ENCODE measurements at places on chromosomes 11 and 22. TPM values are rescaled to one million over a fixed set of nuclear protein-coding genes. Genes with fewer than 3 reads are reported as not detected.

- H3K4me3 ChIP-seq = no peak overlapping the region
- peaks cover 53% of the 10 kb centered on the region for H3K4me1 ChIP-seq
- peaks cover 4% of the 10 kb centered on the region for H3K36me3 ChIP-seq
- no peak for DNase-seq
- no peaks in the 10 kb centered on the region for H3K27me3 ChIP-seq
Measured at GRCh38 chr22:27115816-27116256, 458.4 kb downstream of the MIAT start.

SLC16A8 gene
- not detected for total RNA-seq

- H3K36me3 ChIP-seq = no peaks in the 10 kb centered on the region
- DNase-seq = no peak
- H3K27me3 ChIP-seq = no peaks in the 10 kb centered on the region
- no peak overlapping the region for H3K4me3 ChIP-seq
- no peaks in the 10 kb centered on the region for H3K4me1 ChIP-seq
Measured at GRCh38 chr11:21965221-21965620, 227.7 kb upstream of the ANO5 start.

- no peaks in the 10 kb centered on the region for H3K27me3 ChIP-seq
- H3K4me1 ChIP-seq = no peaks in the 10 kb centered on the region
- H3K27ac ChIP-seq = no peak overlapping the region
- H3K4me3 ChIP-seq = no peak overlapping the region
- DNase-seq = no peak
- H3K36me3 ChIP-seq = no peaks in the 10 kb centered on the region
Measured at GRCh38 chr11:31141789-31142188, 227.8 kb downstream of the DCDC1 start.

GRCh38 chr11:72002841-72003775, 4.4 kb downstream of the IL18BP start:
- H3K4me3 ChIP-seq = no peak overlapping the region
- no peaks in the 10 kb centered on the region for H3K27me3 ChIP-seq
- no peak for DNase-seq
- H3K27ac ChIP-seq = no peak overlapping the region
- peaks cover 24% of the 10 kb centered on the region for H3K4me1 ChIP-seq

DNA sequence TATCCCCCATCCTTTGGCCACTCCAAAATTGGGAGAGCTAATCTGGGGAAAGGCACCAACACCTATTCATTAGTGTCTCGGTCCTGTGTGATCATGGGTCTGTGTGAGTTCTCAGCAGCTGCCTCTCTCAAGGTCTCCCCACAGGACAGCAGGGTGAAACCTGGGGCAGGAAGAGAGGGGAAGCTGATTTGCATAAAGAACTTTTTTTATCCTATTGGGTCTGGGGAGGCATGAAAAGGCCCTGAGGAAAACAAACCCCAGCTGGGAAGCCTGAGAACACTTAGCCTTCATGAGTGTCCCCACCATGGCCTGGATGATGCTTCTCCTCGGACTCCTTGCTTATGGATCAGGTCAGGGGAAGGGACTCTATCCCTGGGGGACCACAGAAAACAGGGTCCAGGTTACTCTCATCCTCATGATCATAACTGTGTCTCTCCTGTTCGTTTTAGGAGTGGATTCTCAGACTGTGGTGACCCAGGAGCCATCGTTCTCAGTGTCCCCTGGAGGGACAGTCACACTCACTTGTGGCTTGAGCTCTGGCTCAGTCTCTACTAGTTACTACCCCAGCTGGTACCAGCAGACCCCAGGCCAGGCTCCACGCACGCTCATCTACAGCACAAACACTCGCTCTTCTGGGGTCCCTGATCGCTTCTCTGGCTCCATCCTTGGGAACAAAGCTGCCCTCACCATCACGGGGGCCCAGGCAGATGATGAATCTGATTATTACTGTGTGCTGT, 116.0 kb upstream of the TOP3B start:
- no peak overlapping the region for H3K4me3 ChIP-seq
- no peaks in the 10 kb centered on the region for H3K4me1 ChIP-seq
- H3K27me3 ChIP-seq = peaks cover 68% of the 10 kb centered on the region
- no peak overlapping the region for H3K27ac ChIP-seq
- no peaks in the 10 kb centered on the region for H3K36me3 ChIP-seq

GRCh38 chr22:25076336-25076735, 123.3 kb upstream of the CRYBB3 start:
- no peak overlapping the region for H3K4me3 ChIP-seq
- H3K27ac ChIP-seq = no peak overlapping the region
- DNase-seq = no peak
- H3K27me3 ChIP-seq = peaks cover 2% of the 10 kb centered on the region

DNA sequence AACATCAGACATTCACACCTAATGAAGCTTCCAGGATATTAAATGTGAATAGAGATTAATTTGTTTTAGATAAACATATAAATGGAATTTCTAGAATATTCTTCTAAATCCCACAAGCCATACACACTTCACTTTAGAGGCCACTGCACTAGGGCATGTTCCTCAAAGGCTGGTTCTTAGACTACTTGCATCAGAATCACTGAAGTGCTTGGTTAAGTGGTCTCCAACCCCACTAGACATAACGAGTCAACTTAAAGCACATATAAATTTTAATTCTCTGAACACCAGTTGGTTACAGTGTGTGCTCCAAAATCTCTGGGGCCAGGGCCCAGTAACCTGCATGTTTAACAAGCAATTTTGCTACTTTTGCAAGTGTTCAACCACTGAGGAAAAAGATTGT, 7.9 kb upstream of the ALKBH8 start:
- H3K4me3 ChIP-seq = no peak overlapping the region
- no peaks in the 10 kb centered on the region for H3K4me1 ChIP-seq
- H3K27me3 ChIP-seq = peaks cover 45% of the 10 kb centered on the region
- H3K27ac ChIP-seq = no peak overlapping the region
- no peaks in the 10 kb centered on the region for H3K36me3 ChIP-seq

DNA sequence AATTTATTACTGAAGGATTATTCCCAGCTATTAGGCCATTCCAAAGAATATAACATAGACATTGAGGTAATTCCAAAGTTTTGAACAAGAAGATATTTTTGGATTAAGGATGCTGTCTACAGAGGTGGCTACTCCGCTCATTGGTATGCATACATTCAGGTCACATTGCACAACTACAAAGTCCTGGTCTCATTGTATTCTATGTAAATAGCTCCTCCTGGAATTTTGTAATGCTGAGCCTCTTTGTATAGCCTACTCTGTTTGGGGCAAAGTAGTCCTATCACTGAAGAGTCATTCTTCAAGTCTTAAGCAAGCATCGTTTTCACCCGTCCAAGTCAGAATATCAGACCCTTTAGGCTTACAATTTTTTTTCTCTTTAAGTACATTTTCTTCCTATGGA, 142.4 kb downstream of the KIF18A start:
- DNase-seq = no peak
- no peaks in the 10 kb centered on the region for H3K27me3 ChIP-seq
- H3K4me3 ChIP-seq = no peak overlapping the region
- H3K36me3 ChIP-seq = no peaks in the 10 kb centered on the region
- no peak overlapping the region for H3K27ac ChIP-seq
- no peaks in the 10 kb centered on the region for H3K4me1 ChIP-seq

DNA sequence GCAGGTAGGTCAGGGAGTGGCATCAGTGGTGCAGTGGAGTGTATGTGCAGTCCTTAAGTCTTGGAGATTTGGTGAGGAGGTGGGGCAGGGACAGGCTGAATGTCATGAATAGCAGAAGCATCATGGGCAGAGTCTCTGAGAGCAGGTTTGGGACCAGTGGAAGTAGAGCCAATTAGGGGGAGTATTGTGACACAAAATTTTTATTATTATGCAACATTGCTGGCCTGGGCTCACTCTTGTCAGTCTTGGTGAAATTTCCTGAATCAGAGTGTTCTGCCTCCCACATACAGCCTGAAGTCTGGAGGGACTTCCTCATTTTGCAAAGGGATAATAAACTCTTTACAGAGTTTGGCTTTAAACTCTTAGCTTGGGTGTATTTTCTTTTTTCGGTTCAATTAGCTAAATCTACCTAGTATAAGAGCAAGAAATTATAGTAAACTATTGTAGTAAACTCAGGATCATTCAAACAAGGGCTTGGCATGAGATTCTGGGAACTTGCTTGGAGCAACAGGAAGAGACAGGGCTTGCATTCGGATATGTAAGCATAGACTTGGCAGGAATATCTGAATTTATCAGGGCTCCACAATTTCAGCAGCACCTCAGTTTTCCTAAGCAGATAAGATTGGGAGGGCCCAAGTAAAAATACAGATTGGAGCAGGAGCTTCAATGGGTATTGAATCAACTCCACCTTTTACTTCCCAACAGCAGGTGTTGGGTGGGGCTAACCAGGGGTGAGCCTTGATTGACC, 67.7 kb downstream of the FDX1 start:
- no peaks in the 10 kb centered on the region for H3K36me3 ChIP-seq
- no peak overlapping the region for H3K4me3 ChIP-seq
- no peak for DNase-seq
- H3K4me1 ChIP-seq = peaks cover 3% of the 10 kb centered on the region

DNA sequence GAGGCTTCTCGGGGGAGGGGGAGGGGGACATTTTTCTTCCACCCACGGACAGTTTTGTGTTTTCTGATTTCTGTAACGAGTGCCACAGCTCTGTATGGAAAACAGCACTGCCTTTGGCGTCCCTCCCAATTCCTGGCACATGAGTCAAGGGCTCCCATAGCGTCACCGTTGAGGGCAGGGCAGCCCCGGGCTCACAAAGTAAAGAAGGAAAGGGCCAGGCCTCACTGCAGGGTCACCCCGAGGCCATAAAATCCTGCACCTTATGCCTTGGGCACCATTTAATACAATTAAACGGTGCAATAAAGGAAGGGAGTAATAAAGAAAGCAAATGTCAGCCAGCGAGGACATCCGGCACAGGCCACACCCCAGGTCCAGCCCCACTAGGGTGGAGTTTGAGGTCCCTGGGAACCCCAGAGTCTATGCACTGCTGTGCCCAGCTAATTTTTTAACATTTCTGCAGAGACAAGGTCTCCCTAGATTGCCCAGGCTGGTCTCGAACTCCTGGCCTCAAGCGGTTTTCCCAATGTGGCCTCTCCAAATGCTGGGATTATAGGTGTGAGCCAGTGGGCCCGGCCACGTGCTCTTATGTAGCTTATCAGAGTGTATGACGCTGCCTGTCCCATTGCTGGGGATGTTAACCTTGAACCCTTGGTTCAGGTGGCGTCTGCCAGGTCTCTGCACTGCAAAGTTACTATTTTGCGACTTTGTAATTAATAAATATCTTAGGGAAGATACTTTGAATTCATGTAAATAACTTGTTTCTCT, 13.6 kb upstream of the MUC2 start:
- no peak for DNase-seq
- no peak overlapping the region for H3K27ac ChIP-seq
- peaks cover 35% of the 10 kb centered on the region for H3K27me3 ChIP-seq
- no peaks in the 10 kb centered on the region for H3K36me3 ChIP-seq
- H3K4me1 ChIP-seq = peaks cover 4% of the 10 kb centered on the region

DNA sequence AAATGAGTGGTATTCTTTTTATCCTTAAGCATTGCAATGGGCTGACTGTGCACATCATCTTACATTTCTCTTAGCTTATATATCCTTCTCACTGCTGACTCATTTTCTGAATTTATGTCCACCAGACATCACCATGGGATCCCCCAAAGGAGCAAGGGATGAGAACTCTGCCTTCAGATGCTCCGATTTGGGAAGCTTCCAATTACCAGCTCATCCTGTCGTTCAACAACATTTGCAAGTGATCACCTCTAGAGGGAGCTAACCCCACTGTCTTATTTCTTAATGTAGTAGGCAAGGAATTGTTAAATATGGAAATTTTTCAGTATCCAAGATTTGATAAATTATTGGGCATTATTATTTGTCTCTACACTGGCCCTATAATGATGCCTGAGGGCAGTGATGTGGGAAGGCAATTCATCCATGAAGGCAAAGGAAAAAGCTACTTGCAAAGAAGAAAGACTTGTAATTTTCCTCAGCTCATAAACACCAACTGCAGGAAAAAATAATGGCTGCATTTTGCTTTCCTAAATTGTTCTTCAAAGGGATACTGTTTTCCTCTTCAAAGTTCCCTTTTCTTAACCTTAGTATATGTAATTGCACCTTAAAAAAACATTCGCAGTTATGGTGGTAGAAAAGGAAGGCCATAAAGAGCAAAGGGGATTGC, 102.4 kb upstream of the FSHB start:
- no peak for DNase-seq
- no peaks in the 10 kb centered on the region for H3K4me1 ChIP-seq
- H3K4me3 ChIP-seq = no peak overlapping the region
- H3K36me3 ChIP-seq = no peaks in the 10 kb centered on the region
- no peak overlapping the region for H3K27ac ChIP-seq

DNA sequence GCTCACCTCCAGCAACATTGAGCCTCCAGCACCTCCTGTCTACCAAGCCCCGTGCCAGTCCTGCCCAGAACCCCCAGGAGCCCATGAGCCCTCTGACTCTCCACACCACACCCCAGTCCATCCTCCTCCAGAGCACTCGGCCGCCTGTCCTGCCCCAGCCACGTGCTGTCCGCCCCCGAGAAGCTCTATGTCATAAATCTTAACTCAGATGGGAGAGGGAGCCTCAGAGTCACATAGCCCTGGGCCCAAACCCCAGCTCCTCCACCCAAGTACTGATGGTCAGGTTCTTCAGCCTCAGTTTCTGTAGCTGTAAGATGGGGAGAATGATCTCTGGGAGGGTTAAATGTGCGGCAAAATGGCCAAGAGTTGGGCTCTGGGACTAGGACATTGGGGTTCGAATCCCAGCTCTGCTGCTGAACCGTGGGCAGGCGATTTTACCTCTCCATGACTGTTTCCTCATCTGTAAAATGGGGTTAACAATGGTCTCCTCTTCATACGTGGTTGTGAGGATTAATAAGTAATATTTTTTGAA, 27.8 kb downstream of the CYTH4 start:
- no peak for DNase-seq
- H3K27ac ChIP-seq = peak overlapping the region; percentile 76
- H3K27me3 ChIP-seq = no peaks in the 10 kb centered on the region
- H3K36me3 ChIP-seq = no peaks in the 10 kb centered on the region
- H3K4me1 ChIP-seq = peaks cover 64% of the 10 kb centered on the region
- peak overlapping the region; percentile 14 for H3K4me3 ChIP-seq

MS4A4E gene
- 0.30 TPM for total RNA-seq

VSIG2 gene
- total RNA-seq = not detected

DNA sequence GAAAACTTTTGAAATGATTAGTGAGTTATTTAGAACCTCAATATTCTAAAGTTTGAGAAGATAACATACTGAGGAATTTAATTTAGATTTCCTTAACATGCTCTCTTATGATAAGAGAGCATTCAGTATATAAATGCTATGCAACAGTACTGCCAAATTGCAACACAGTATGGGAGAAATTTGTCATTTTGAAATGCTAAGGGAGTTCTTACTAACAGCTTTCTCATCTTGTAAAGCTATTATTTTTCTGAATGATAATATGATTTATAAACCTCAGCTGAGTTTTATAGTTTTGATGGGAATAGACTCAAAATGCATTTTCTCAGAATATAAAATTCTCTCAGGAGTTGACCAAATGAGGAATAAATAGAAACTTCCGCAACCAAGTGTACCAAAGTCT, 108.4 kb downstream of the SPON1 start:
- H3K4me3 ChIP-seq = no peak overlapping the region
- H3K27me3 ChIP-seq = peaks cover 2% of the 10 kb centered on the region
- no peak overlapping the region for H3K27ac ChIP-seq
- H3K36me3 ChIP-seq = no peaks in the 10 kb centered on the region
- DNase-seq = no peak

All from osteocyte (in vitro differentiated cells).